GM12864 (cell line): ENCODE measurements at places on chromosomes 6 and 20.

- no peak for DNase-seq
Measured at GRCh38 chr6:142361779-142362750, 60.3 kb downstream of the ADGRG6 start.

- DNase-seq: no peak
Measured at GRCh38 chr6:80488190-80488589, 381.7 kb downstream of the BCKDHB start.

- DNase-seq: no peak
Measured at GRCh38 chr6:104936766-104937535, 20.0 kb upstream of the LIN28B start.

GRCh38 chr6:105893741-105894140 is 192.4 kb upstream of the PRDM1 start:
- no peak for DNase-seq

GRCh38 chr6:108995296-108995695 is 99.3 kb downstream of the SESN1 start:
- DNase-seq: no peak

- DNase-seq: no peak
Measured at GRCh38 chr6:119132261-119132981, 54.0 kb upstream of the FAM184A start.

DNA sequence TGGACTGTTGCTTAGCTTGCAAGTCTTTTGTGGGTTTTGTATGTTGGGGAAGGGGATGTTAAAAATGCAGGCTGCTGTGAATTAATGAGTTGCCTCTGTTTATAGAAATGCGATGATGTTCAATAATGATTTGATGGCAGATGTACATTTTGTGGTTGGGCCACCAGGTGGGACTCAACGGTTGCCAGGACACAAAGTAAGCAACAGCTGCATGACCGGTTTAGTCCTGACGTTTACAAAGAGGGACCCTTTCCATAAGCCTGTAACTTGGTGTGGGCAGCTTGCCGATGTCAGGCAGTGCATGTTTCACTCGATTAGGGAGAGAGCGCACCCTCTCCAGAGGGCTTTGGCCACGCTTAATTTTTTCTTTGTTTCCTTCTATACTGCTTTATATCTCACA is 1.3 kb downstream of the BTBD3 start:
- no peak for DNase-seq

GRCh38 chr6:138105880-138106664 is 1.1 kb downstream of the PERP start:
- DNase-seq: no peak

GRCh38 chr20:57465943-57466342 is 59.0 kb downstream of the CTCFL start:
- no peak for DNase-seq

DNA sequence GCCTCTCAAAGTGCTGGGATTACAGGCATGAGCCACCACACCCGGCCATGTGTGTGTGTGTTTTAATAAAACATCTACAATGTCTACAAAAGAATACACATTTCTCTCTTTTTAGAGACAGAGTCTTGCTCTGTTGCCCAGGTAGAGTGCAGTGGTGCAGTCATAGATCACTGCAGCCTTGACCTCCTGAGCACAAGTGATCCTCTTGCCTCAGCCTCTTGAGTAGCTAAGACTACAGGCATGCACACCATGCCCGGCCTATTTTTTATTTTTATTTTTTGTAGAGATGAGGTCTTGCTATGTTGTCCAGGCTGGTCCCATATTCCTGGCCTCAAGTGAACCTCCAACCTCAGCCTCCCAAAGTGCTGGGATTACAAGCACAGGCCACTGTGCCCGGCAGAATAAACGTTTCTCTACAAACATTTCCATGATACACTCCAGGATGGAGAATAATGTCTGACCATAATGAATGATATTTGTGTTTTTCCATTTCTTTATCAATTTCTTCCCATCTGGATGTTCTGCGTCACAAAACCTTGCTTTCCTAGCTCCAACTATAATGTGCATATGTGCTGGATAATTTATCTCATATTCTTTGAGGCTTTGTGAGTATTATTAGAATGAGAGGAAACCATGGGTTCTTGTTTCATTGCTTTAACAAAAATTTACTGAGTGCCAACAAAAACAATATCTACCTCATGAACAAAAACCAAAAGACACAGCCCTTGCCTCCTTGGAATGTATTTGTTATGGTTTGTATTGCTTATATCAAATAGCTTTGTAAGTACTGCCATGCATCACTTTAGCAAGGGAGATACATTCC is 28.6 kb upstream of the CCN2 start:
- no peak for DNase-seq

- DNase-seq: no peak
Measured at GRCh38 chr6:17663226-17663625, 43.5 kb downstream of the NUP153 start.

- no peak for DNase-seq
Measured at GRCh38 chr6:77548662-77549366, 85.5 kb upstream of the HTR1B start.

DNA sequence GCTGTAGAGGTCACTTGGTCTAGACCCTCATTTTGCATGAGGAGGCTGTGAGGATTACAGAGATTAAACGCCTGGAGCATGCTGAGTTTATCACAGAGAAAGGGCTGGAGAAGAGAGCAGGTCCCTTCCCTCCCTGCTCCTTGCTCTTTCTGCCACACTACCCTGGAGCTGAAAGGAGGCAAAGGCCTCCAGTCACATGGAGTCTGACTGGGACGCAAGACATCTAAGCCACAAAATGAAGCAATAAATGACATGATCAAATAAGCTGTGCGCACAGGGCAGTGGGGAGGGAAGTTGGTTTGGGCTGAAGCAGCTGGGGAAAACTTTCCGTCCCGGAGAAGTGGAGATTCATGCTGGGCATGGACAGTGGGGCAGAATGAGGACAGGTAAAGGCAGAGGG is 33.3 kb downstream of the ATXN1 start:
- DNase-seq: no peak

DNA sequence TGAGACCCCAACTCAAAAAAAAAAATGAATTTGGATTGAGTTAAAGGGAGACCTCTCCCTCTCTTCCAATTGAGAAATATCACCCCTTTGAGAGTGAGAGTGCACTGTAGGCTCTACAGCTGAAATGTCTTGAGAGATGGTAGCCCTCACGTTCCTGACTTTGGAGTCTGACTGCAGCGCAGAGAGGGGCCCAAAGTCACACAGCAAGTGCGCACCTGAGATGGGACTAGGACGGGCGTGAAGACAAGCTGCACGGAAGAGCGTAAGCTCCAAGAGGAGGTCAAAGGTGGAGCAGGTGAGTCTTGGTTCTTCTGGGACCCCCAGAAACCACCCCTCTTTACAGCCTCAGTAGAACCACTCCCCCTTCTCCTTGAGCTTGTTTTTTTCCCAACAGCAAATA is 643 bp downstream of the SLA2 start:
- DNase-seq: no peak

DNA sequence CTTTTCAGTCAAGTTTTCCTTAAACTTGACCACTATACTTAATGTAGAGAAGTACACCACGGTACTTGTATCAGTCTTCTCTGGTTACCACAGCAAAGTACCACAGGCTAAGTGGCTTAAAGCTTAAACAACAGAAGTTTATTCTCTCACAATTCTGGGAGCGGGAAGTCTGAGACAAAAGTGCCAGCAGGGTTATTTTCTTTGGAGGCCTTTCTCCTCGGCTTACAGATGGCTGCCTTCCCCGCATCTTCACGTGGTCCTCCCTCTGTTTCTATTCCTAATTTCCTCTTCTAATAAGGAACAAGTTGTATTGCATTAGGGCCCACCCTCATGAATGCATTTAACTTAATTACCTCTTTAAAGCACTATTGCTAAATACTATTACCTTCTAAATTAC is 258.0 kb downstream of the PLCB1 start:
- DNase-seq: no peak
